ENCODE measurements at places on chromosomes 7 and 10.

DNA sequence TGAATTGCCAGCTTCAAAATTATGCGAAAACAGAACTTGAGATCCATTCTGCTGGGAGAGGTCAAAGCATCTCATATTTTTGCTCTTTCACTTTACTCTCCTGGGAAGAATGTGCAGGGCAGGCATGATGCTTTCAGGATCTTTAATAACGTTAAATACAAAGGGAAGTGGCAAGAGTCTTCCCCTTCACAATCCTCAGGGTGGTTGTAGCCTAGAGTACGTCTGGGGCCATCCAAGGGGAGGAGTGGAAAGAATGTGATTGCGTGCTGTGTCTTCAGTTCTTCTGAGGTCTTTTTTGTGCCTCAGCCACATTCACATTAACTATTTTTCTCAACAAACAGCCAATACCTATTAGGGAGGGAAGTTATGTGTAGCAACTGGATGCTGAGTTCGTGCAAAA, 207.3 kb downstream of the HGF start:
- DNase-seq = no peak

DNA sequence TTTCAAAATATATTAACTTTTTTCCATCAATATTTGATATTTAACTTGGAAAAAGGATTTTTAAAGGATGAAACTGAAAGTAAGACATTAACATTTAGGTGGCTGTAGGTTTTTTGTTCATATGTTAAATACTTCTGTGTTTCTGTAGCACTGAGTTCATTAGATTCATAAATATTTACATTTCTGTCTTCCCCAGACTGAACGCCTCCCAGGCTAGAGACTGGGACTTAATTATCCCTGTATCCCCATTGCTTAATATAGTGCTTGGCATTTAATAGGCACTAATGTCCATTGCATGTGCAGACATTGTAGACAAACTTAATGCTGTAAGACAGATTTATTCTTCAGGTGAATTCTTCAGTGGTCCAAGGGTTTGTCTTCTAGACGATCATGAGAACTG, 7.4 kb downstream of the PTPN12 start:
- DNase-seq = no peak

- no peak for DNase-seq
These were observed 548.3 kb downstream of the SORCS3 start for GRCh38 chr10:105189463-105189800.

- DNase-seq = no peak
These were observed 242.7 kb upstream of the SEMA3C start for GRCh38 chr7:81161451-81162075.

GRCh38 chr10:32412499-32412853, 33.5 kb upstream of the CCDC7 start:
- no peak for DNase-seq

DNA sequence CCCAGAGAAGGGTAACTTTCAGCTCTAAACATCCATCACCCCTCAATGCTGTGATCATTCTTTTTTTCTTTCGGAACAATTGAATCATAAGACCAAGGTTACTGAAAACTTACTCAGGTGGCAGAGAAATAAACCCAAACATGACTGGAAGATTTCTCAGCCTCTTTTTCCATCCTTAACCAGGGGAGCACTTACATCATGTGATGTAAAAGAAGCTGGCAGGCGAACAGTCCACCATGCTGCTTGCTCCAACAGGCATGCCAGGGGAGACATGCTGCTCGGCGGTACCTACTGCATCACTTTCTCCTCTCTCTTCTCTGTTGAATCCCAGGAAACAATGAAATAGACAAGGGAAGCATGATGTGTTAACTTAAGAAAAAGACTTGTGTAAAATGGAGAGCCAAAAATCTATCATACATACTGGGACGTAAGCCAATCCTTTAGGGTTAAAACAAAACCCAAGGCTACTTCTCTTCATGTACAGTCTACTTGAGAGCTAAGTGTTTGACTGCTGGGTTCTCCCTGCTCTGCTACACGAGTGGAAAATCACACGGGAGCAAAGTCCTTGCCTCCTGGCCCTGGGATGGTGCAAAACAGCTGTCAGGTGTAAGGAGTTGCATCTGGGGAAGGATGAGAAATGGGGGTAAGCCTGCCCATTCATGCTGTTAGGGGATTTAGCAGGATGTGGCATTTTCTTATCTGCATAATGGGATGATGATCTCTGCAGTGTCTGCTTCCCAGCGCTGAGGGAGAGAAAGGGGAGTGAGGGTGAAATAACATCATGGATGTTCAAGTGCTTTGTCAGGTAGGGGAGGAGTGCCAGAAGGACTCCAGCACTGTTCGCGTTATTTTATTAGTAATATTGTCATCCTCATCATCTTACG, 64.3 kb upstream of the ZNF438 start:
- DNase-seq = no peak

GRCh38 chr10:6083523-6084475, 5.0 kb upstream of the RBM17 start:
- DNase-seq = peak; percentile 90

GRCh38 chr7:100482728-100483089, 1.0 kb upstream of the NYAP1 start:
- no peak for DNase-seq

- no peak for DNase-seq
These were observed 216.8 kb downstream of the SNX10 start for GRCh38 chr7:26508481-26508880.

DNA sequence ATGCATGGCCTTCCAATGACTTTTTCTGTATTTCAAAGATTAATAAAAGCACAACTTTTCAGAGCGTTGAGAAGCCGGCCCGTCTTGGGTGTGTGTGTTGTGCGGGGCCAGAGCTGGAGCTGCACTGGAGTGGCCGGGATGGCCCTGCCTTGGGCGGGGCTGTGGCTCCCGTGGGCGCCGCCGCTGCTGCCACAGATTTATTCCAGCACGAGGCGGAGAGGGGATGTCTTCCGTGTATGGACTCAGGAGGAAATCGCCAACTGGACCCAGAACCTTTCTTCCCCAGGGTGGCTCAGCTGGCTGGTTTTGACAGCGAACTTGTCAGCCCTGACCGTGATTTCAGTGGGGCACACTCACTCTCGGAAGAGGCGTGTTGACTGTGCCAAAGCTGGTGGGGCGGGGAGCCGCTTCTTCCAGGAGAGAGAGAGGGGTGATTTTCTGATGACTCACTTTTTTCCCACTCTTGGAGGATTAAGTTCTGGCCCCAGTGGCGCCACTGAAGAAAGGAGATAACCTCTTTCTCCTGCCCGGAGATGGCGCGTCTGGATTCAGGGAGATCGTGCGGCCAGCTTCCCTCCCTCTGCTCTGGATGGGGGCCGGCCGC, 72.4 kb downstream of the DNAJB6 start:
- no peak for DNase-seq

- DNase-seq = no peak
These were observed 116.7 kb downstream of the VIPR2 start for GRCh38 chr7:159027789-159028507.

GRCh38 chr7:73844848-73845460, 2.6 kb upstream of the METTL27 start:
- DNase-seq = no peak

- DNase-seq = no peak
These were observed 158.4 kb downstream of the COBL start for GRCh38 chr7:51158211-51158610.

- no peak for DNase-seq
These were observed 167.2 kb upstream of the IMMP2L start for GRCh38 chr7:111729483-111729882.

DNA sequence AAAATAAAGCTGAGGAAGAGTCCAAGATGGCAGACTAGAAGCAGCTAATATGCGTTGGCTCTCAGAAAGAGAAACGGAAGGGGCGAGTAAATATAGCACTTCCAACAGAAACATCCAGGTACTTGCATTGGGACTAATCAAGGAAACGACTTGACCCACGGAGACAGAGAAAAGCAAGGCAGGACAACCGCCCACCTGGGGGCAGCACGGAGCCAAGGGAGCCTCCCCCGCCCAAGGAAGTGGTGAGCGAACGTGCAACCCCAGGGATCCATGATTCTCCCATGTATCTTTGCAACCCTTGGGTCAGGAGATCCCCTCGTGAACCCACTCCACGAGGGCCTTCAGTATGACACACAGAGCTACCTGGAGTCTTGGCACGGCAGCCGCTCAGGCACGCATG, 45.4 kb upstream of the GRM3 start:
- DNase-seq = no peak

DNA sequence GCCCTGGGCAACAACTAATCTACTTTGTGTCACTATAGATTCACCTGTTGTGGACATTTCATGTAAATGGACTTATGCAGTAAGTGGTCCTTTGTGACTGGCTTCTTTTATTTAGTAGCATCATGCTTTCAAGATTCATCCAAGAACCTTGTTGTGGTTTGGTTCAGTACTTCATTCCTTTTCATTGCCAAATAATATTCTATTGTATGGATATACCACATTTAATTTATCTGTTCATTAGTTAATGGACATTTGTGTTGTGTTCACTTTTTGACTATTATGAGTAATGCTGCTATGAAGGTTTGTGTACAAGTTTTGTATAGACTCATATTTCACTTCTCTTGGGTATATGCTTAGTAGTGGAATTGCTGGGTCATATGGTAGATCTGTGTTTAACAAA, 27.8 kb downstream of the BPGM start:
- no peak for DNase-seq

- no peak for DNase-seq
These were observed 506.5 kb upstream of the SEMA3D start for GRCh38 chr7:85693326-85693725.

All from T-helper 2 cell treated with Interferon-gamma antibody and Interleukin-4, amounts not matched to agents 5 μg/mL and 100 μg/mL, for 36 hours (primary cell).